Stimulated activated CD4-positive, alpha-beta T cell treated with anti-CD3 and anti-CD28 coated beads, Interleukin-1b, Interleukin-23, amount 100 ng/mL, for 4 hours (primary cell): ENCODE measurements at places on chromosomes 1 and 21.

DNA sequence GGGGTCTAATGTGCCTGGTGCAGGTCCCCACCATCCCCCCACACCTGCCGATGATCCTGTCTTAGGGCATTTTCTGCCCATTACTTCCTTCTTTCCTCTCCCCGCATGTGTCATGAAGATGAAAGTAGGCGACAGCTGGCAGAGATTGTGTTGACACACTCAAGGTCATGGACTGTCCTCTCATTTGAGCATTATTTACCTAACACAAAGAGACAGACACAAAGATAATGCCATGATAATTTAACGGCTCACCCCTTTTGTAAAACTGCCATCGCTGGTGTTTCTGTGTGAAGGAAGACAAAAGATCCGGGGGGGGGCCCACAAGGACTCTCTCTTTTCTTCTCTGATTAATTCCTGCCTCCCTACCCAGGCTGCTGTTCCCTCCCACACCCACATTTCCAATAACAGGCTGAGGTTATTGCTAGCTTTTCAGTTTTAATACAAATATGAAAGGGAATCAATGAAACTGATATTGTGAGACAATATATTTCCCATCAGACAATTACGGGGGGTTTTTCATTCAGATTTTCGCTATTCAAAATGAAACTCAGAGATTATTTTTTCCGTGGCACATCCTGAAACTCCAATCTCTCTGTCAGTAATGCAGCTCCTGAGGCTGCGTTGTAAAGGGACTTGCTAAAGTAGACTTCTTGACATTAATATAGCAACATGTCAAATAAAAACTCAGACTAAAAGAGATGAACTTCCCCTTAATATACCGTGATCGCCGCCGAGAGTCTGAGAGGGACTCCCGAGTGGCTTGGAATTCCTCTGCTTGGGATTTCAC, 561.1 kb downstream of the NPHP4 start:
- no peak for DNase-seq

DNA sequence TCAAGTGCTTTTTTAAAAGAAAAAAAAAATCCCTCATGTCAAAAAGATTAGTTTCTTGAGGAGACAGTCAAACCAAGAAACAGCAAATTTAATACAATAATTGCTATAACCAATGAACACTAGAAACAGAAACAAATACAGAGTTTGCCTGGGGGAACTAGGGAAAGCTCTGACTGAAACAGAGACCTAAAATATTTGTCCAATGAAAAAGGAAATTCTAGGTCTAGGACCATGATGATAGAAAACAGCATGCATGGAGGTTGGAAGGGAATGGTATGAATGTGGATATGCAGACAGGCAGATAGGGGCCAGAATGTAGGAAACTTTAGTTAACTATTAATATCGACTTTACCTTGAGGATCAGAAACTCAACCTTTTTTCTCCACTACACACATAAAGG, 31.4 kb downstream of the RNF115 start:
- DNase-seq = no peak

DNA sequence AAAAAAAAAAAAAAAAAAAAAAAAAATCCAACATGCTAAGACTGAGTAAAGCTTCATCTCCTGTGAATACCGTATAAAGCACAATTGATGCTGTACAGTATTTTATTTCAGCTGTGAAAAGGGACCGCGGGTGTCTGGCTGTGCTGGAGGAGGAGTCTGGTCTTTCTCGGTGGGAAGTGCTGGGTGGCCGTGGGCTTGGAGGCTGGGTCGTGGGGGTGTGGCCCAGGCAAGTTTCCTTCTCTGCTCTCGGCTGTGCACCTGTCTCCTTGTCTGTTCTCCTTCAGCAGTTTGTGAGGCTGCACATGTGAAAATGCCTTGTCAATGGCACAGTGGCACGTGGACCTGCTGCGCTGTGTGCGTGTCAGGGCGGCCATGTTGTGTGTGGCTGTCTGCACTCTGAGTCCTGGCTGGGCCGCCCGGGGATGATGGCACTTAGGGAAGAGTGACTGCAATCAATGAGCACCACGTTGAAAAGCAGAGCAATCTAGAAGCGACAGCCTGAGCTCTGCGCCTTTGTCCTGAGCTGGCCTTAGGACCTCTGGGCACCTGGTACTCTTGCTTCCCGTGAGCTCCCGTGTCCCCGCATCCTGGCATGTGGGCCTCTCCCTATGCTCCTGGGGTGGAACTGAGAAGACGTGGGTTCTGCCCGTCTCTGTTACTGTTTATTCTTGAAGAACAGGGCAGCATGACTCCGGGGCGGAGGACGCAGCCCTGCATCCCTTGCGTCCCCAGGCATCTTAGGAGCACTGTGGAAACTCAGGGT, 14.5 kb downstream of the AGPAT3 start:
- DNase-seq = no peak

GRCh38 chr21:39014747-39015146, 168.5 kb downstream of the PSMG1 start:
- no peak for DNase-seq

- DNase-seq = no peak
Measured at GRCh38 chr1:64171797-64172281, 31.6 kb upstream of the UBE2U start.

- DNase-seq = no peak
Measured at GRCh38 chr1:26542771-26543451, 13.3 kb downstream of the RPS6KA1 start.

- DNase-seq = no peak
Measured at GRCh38 chr1:145855426-145855948, 3.4 kb downstream of the PIAS3 start.

- DNase-seq = no peak
Measured at GRCh38 chr1:221411283-221411682, 330.6 kb downstream of the DUSP10 start.

GRCh38 chr1:32066489-32066873, 6.3 kb upstream of the TMEM39B start:
- no peak for DNase-seq

- DNase-seq = no peak
Measured at GRCh38 chr1:206898089-206898914, 1.1 kb downstream of the IL24 start.

- no peak for DNase-seq
Measured at GRCh38 chr21:33228455-33228854, 1.3 kb upstream of the IFNAR2 start.

DNA sequence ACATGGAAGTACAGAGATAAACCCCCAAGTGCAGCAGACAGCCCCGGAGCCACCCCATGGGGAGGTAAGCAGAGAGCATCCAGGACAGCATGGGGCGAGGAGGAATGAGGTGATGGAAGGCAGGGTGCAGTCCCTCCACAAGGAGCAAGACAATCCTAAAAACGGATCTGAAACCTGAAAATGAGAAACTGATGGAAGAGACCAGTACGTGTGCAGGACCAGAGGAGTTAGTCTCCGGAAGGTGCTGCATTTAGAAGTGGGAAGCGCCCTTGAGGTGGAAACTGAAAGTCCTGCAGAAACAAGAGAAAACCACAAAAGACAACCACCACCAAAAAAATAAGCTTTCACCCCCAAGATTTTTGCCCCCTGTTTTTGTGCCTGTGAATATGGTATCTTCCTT, 17.4 kb upstream of the DDOST start:
- DNase-seq = no peak

- no peak for DNase-seq
Measured at GRCh38 chr1:89025928-89026327, 3.3 kb upstream of the GBP3 start.

GRCh38 chr1:54857746-54858561, 29.0 kb downstream of the DHCR24 start:
- no peak for DNase-seq

GRCh38 chr1:188642704-188643103, 1814.0 kb downstream of the PLA2G4A start:
- DNase-seq = no peak

DNA sequence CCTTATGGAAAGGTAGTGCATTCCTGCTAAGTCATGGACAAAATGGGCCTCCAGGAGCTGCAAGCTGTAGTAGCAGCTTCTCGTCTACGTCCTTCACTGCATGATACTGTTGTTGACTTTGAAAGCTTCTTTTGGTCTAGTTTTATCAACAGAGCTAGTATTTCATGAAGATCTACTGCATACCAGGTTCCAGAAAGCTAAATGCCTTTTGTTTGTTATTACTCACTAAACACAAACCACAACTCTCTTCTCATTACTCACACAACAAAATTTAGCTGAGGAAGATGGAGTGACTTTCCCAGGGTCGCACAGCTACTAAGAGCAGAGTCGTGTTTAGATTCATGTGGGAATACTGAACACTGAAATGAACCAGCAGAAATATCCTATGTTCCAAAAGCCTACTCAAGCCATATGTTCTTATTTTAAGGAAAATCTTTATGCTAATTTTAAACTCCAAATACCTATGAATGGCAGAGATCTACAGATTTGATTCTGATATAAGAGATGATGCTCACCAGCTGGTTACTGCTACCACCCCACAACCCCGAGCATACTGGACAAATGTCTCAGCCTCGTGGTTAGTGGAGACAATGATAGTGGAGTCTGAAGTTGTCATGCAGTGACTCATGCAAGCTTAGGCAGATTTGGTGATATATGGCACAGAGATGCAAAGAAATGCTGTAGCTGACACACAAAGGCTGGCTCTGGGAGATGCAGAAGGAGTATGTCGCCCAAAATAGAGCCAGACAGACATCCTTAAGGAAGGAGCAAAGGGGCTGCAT, 20.6 kb downstream of the PGBD2 start:
- DNase-seq = no peak
